ENCODE measurements at places on chromosomes 2 and 18.
A peak's percentile ranks its signal among the peaks of the same experiment; 100 is the strongest.

- no peak for DNase-seq
Observed at GRCh38 chr2:190499273-190499672, 35.2 kb downstream of the NEMP2 start.

DNA sequence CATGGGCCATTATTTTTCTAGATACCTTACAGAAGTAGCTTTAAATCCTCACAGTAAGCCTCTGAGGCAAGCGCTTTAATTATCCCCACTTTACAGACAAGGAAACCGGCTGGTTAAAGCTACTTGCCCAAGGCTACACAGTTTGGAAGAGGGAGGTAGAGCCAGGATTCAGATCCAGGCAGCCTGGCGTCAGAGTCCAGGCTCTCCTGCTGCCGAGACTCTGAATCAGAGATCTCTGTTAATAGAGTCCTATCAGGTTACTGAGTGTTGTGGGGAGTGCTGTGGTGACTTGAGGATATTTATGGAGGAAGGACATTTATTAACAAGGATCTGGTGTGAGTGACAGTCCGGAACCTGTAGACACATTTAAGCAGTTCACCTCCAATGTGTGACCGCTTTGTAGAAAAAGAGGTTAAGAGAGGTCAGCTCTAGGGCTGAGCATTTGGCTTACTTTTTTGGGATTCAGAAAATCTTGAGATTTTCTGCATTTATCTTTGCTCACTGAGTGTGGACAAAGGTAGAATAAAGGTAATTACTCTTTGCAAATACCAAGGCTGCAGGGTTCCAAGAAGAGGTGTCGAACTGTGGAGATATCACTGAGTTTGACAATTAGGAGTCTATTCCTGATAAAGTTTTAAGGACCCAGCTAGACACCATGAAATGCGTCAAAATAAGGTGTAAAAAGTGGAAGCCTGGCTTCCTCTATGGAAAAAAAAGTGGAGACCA is 1.6 kb upstream of the CEP192 start:
- no peak for DNase-seq

- no peak for DNase-seq
Observed at GRCh38 chr2:8392098-8392866, 289.6 kb upstream of the ID2 start.

- DNase-seq: no peak
Observed at GRCh38 chr2:60826111-60826510, 55.3 kb upstream of the REL start.

DNA sequence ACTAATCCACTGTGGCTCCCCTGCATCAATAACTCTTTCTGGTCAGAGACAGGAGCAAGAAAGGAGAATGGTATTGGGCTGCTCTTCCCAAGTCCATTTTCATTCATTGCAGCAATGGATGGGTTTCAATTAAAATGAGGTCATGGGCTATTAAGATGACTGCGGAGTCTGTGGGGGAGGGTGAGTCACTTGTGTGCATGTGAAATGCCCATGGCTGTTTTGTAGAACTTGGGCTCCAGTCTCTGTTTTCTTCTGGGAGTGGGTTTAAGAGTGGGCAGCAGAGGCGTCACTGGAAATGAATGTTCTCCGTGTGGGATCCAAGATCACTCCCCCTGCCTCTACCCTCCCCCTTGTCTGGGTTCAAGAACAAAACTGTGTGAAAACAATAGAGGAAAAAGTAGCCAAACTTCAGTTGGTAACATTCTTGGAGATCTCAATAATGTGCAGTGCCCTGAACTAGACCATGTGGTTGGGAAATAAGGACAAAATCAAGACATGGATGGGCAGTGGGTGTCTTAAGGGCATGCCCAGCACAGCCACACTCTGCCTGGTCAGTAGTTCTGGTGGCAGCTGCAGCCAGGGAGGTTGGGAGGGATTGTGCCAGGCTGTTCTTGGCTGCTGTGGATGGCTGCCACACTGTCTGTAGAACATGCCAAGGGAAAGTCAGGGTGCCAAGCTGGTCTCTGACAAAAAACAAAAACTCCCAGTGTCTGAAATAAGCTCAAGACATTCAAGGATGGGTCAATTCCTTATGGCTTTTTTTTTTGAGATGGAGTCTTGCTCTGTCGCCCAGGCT is 68.2 kb upstream of the CXCR4 start:
- DNase-seq: no peak

GRCh38 chr2:9641641-9642040 is 10.8 kb upstream of the YWHAQ start:
- no peak for DNase-seq

DNA sequence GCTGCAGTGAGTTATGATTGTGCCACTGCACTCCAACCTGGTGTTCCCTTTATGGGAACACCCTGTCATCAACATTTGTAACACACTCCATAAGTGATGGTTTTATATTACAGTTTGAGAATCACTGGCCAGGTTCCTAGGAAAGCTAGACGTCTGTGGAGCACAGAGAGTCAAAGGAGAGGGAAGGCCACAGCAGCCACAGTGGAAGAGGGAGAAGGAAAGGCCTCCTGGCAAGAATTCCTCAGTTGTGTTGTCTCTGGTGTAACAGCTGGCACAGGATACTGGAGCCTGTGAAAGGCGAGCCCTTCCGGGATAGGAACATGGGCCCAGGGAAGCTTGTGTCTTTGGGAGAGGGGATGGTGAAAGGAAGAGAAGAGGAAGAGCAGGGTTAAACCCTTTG is 360.5 kb upstream of the PIK3C3 start:
- no peak for DNase-seq

DNA sequence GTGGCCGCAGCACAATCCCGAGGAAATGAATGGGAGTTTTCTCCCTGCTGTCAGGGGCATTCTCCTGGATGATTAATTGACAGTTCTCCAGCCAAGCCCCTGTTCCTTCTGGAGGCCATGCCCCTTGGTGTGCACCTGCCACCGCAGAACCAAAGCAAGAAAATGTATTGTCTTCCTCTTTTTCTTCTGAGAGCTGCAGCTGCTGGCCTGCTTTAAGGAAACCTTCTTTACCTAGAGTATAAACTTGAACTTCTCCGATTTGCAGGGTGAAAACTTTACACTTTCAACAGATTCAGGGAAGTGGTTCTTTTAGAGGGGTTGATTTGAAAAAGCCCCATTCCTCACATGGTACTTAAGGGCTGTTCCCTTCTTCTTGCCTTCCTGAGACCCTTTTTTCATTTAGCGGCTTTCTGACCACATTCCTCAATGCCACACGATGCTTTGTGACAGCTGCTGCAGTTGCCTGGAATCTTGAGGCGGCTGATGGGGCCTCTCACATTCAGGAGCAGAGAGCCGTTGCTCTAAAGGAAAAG is 402.8 kb downstream of the TXNL1 start:
- peak; percentile 80 for DNase-seq

DNA sequence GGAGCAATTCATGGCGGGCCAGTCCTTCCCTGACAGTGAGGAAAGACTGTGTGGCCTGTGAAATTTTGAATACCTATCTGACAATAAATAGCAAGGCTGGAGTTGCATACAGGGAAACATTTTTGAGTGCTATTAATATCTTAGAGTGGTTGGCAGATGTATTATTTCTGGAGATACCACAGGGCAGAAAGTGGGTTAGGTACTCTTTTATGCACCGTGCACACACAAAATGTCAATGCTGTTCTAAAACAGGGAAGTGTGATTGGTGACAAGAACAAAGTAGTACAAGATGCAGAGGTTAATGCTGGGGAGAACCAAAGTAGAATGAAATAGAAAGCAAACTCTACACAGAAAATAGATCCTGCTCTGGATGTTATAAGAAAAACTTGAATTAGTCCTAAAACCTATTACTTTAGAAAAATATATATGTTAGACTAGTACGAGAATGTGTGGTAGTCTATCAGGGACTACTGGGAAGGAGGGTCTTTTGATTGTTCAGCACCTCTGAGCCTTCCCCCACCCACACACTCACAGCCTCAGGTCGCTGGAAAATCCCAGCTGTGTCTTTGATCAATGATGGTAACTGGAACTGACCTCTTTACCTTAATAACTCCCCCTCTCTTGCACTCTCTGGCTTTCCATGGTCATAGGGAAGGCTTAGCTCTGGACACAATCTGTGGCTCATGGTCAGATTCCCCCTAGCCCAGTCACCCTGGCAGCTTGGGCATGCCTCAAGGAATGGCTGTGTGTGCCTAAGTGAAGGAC is 58.2 kb downstream of the SERPINB8 start:
- DNase-seq: no peak

GRCh38 chr18:48994044-48994651 is 43.4 kb upstream of the SMAD7 start:
- no peak for DNase-seq

- DNase-seq: no peak
Observed at GRCh38 chr2:171287611-171288010, 126.9 kb upstream of the TLK1 start.

DNA sequence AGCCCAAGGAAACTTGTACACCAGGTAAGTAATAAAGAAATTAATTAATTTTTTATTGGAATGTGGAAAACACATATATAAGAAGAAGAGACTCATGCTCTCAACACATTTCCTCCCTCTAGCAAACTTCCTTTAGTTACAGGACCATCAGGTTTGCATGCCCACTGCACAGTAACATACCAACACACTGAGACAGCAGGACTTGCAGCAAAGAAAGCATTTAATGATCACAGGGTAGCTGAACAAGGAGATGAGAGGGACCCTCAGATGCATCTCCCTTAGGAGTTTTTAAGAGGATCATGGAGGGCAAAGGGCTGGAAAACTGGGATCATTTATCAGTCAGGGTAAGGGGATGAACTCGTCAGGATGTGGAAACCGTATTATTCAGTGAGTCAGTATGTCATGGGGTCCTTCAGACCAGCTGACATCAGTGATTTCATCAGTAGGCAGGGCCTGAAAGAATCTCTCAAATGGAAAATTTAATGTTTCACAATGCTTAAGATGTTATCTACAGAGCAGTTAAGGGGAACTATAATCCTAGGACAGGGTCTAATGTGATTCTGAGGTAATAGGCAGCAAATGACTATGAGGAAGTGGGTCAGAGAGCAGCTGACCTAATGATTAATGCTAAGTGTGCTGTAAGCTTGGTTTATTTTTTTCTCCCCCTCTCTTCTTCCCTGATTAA is 193.8 kb upstream of the RND3 start:
- no peak for DNase-seq

GRCh38 chr18:54378057-54378456 is 20.4 kb downstream of the C18orf54 start:
- DNase-seq: no peak

GRCh38 chr2:39213015-39213414 is 30.8 kb downstream of the CDKL4 start:
- no peak for DNase-seq
